ENCODE measurements at places on chromosomes 16 and 17.

GRCh38 chr17:66313995-66314659, 11.7 kb downstream of the PRKCA start:
- DNase-seq = no peak

GRCh38 chr16:82701442-82701955, 74.7 kb downstream of the CDH13 start:
- DNase-seq = no peak

DNA sequence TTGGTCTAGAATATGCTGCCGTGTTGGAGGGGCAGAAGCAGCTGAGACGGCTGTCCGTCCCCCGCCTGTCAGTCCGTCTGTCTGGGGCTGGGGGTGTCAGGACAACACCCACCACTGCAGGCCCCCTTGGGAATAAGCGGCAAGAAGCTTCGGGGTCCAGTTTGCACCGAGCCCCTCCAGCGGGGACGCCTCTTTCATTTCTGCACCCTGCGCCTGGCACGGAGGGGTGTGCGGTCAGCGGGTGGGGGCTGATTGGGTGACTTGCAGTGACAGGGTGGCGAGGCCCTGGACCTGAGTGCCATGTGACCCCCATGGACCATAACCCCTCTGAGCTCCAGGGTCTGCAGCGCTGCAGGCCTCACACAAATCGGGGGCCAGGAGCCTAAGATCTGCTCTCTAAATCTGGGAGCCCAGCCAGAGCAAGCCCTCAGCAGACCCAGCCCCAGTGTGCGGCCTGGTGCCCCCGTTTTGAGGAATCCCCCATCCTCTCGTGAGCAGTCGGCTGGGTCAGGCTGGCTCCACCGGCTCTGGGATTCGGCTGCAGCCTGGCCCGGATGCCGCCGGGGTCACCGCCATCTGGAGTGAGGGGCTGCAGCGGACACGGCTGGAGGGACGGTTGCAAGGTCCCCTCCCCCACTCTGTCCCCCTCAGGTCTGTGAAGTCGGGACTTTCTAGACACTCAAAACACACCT, 8.3 kb downstream of the CBFA2T3 start:
- no peak for DNase-seq

GRCh38 chr17:5042157-5043022, 7.2 kb upstream of the SLC52A1 start:
- DNase-seq = no peak

- DNase-seq = no peak
Measured at GRCh38 chr17:59298521-59298920, 32.9 kb upstream of the YPEL2 start.

GRCh38 chr17:15247891-15248529, 17.1 kb downstream of the PMP22 start:
- no peak for DNase-seq

DNA sequence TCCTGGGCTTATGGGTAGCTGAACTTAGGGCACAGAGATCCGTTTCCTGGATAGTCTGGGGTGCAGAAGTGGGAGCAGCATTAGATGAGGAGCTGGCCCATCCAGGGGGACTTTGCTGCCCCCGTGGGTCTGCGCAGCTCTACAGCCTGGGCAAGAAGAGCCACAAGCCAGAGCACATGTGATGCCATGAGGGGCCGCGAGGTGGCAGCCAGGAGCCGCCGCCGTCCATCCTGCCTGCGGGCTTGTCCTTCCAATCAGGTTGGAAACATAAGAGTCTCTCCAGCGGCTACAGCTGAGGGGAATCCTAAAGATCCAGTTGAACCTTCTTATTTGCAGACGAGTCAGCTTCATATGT, 21.9 kb downstream of the C1QTNF1 start:
- peak; percentile 14 for DNase-seq

- no peak for DNase-seq
Measured at GRCh38 chr17:21176773-21177395, 37.1 kb downstream of the TMEM11 start.

- DNase-seq = no peak
Measured at GRCh38 chr16:97822-98221, 19.8 kb downstream of the MPG start.

- DNase-seq = no peak
Measured at GRCh38 chr16:74031551-74031950, 265.1 kb upstream of the PSMD7 start.

GRCh38 chr16:49972280-49972679, 52.7 kb upstream of the CNEP1R1 start:
- DNase-seq = no peak

GRCh38 chr16:84982434-84982833, 28.9 kb downstream of the ZDHHC7 start:
- DNase-seq = no peak

- DNase-seq = no peak
Measured at GRCh38 chr16:54935266-54935968, 4.8 kb downstream of the IRX5 start.

- DNase-seq = no peak
Measured at GRCh38 chr16:16127469-16128116, 95.7 kb downstream of the ABCC6 start.

DNA sequence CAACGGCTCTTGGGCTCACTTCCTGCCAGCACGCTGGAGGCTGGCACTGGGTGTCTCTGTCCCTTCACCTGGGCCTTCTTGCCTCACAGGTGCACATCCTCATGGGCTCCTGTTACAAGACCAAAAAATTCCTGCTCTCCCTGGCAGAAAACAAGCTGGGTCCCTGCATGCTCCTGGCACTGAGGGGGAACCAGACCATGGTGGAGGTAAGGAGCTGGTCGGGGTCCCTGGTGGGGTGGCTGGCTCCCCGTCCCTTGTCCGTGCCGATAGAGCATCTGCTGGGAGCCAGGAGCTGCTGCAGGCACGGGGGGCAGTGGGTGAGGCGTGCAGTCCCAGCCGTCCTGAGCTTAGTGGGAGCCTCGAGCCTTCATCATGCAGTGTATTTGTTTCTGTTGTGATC, 79.5 kb upstream of the PLCG2 start:
- DNase-seq = no peak

DNA sequence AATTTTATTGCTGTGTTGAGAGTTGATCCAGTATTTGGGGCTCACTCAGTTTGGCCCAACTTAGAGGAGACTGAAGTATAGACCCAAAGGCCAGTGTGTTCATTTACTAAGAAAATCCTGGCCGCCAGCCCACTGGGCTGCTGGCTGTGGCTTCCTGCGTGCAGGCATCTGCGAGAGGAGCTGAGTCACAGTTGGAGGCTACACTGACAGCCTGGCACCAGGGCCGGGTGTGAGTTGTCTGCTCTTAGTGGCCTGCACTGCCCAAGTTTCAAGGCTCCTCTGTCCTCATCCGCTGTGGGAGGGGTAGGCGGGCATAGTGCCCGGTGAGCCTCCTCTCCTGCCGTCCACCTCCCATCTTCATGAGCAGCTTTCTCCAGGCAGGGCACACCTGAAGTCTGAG, 54.2 kb downstream of the PLD6 start:
- peak; percentile 22 for DNase-seq

GRCh38 chr16:77613095-77613494, 109.2 kb upstream of the NUDT7 start:
- no peak for DNase-seq

GRCh38 chr17:38705803-38706504, 881 bp downstream of the MLLT6 start:
- DNase-seq = no peak

DNA sequence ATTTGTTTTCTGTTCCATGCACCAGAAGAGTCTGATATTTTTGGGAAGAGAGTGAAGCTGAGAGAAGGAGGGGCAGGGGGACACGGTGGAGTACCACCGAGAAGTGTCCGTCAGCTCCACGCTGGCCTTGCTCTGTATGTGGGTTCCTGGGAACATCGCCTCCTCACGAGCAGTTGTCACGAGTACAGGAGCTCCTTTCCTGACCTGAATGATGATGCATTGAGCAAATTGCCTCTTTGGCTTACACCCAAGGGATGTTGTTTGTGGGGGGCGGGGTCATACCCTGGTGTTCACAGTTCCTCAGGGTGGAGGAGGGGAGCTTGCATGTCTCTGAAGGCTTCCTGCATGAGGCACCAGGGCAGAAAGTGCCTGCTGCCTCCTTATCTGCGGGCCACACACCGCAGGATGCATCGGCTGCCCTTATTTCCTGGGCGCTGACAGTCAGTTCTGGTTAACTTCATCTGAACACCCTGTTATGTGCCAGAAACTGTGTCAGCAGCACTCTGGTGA, 36.2 kb downstream of the RGS9 start:
- DNase-seq = no peak

- DNase-seq = no peak
Measured at GRCh38 chr16:19128454-19129200, 14.9 kb downstream of the ITPRIPL2 start.

GRCh38 chr17:10035885-10036284, 130.8 kb upstream of the RCVRN start:
- DNase-seq = no peak

GRCh38 chr17:4378626-4379025, 12.2 kb upstream of the UBE2G1 start:
- no peak for DNase-seq

DNA sequence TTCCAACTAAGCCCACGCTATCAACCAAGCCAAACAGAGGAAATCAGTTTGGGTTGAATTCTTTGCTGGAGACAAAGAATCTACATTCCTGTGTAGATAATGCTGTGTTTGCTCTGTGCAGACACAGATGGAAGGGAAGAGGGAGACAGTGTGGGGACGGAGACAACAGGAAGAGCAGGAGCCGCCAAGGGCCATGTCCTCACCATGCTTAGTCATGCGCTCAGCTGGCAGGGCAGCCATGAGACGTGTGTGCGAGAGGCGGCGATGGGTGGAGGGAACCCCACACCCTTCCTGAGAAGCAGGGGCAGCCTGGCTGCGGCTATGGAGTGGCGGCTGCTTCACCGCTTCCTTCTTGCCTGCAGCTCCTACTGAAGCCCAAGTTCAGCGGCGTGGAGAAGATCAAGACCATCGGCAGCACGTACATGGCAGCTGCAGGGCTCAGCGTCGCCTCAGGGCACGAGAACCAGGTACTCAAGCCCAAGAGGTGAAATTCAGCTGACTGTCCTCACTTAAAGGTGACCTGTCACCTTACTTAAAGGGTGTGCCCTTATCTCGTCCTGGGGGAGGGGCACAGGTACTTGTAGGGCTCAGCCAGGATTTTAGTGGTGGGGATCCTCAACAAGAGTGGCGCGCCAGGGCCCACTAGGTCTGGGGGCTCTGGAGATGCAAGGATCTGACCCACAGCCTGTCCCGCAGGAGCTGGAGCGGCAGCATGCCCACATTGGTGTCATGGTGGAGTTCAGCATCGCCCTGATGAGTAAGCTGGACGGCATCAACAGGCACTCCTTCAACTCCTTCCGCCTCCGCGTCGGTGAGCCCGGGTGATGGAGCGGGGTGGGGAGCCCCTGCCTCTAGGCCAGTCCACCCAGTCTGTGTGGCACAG, 47.5 kb downstream of the ADCY7 start:
- no peak for DNase-seq

- DNase-seq = no peak
Measured at GRCh38 chr16:6153901-6154300, 1056.3 kb upstream of the EEF2KMT start.

DNA sequence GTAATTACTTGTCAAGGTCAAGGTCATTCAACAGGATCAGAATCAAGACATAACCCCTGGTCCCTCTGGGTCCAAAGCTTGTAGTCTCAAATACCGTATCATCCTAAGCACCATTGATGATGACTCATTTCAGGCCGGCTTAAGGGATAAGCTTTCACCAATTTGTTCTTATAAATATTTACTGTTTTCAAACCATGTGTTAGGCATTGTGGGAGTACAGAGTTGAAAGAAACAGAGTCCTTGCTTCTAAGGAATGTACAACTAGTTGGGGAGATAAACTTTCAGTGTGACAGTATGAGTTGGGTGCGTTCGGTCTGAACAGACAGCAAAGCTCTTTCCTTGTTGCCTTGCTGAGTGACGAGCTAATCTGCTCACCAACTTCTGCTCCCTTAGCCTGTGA, 183.5 kb upstream of the MAF start:
- no peak for DNase-seq

DNA sequence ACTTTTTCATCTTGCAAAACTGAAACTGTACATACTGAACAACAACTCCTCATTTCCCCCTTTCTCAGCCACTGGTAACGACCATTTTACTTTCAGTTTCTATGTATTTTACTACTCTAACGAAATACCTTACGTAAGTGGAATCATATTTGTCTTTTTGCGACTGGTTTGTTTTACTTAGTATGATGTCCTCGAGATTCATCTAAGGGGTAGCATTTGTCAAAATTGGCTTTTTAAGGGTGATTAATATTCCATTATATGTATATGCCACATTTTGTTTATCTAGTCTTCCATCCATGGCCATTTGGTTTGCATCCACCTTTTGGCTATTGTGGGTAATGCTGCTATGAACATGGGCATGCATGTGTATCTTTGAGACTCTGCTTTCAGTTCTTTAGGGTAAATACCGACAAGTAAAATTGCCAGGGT, 10.4 kb downstream of the KPNB1 start:
- no peak for DNase-seq

DNA sequence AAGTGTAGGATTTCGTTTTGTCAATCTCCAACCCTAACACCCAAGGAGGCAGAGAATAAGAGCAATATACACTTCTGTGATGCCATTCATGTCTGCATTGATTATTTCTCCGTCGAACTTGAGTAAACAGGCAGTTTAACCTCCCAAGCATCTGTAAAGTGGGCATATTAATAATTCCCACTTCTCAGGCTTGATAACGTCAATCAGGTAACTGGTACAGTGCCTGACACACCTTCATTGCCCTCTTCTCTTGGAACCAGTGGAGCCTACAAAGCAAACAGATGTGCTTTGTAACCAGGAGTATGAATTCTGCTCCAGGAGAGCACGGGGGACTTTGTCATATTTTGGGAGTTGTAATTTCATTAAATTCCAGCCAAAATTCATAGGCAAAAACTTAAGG, 32.5 kb upstream of the PLCG2 start:
- DNase-seq = no peak

DNA sequence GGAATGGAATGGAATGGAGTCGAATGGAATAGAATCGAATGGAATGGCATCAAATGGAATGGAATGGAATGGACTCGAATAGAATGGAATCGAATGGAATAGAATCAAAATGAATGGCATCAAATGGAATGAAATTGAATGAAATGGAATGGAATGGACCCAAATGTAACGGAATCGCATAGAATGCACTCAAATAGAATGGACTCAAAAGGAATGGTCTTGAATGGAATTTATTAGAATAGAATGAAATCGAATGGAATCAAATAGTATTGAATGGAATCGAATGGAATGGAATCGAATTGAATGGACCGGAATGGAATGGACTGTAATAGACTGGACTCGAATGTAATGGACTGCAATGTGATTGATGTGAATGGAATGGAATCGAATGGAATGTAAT, 501.4 kb upstream of the WSB1 start:
- DNase-seq = no peak

GRCh38 chr17:43753493-43754129, 5.0 kb downstream of the SOST start:
- DNase-seq = no peak

- no peak for DNase-seq
Measured at GRCh38 chr16:35344012-35344762, 1884.8 kb downstream of the TP53TG3F start.

- DNase-seq = no peak
Measured at GRCh38 chr17:7380321-7380720, 568 bp upstream of the TNK1 start.
